Non-pigmented ciliary epithelial cell (primary cell): ENCODE measurements at places on chromosomes 6 and 20.
A peak's percentile ranks its signal among the peaks of the same experiment; 100 is the strongest.

DNA sequence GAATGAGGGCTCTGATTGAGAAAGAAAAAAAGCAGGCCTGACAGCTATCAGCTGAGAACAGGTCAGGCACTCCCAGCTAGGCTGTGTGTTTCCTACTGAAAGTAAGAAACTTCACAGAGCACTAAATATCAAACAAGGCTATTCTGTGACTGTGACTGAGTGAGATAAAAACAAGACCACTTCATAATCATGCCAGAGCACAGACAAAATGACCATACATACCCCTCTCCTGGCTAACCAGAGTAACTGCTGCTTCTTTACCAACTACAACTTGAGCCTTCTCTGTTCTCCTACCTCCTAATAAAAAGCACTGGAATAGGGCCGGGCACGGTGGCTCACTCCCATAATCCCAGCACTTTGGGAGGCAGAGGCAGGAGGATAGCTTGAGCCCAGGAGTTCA lies 6.8 kb upstream of the BTN1A1 start:
- no peak for DNase-seq

DNA sequence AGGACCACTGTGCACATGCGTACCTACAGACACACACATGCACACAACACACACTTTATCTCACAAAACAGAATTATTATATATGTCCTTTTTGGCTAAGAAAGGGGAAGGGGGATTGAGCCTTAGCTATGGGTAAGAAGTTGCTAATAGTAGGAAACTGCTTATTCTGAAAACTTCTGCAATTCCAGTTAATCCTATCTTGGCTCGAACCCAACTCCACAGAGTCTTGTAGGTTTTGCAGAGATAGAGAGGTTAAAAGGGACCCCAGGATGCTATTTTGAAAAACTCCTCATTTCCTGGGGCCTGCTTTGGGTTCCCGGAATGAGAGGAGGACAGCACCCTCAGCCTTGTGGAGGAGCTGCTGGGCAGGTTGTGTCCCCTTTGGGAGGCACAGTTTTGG lies 233.8 kb downstream of the CLIC5 start:
- no peak for DNase-seq

DNA sequence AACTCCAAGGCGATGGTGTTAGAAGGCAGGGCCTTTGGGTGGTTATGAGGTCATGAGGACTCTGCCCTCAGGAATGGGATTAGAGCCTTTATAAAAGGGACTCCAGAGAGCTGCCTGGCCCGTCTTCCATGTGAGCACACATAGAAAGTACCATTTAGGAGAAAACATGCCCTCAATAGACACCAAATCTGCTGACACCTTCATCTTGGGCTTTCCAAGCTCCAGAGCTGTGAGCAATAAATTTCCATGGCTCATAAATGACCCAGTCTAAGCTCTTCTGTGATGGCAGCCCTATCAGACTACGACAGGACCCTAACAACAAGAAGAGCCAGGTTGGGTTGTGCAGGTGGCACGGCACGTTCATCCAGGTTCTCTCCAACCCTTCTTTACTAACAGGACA lies 189.5 kb downstream of the CDH4 start:
- no peak for DNase-seq

GRCh38 chr6:166259296-166259977 lies 48.8 kb downstream of the PRR18 start:
- DNase-seq, result no peak

- DNase-seq, result no peak
Measured at GRCh38 chr20:40422656-40423055, 266.4 kb downstream of the MAFB start.

- no peak for DNase-seq
Measured at GRCh38 chr6:112983713-112984261, 636.7 kb downstream of the RFPL4B start.

GRCh38 chr6:150894191-150894744 lies 28.8 kb downstream of the MTHFD1L start:
- no peak for DNase-seq

DNA sequence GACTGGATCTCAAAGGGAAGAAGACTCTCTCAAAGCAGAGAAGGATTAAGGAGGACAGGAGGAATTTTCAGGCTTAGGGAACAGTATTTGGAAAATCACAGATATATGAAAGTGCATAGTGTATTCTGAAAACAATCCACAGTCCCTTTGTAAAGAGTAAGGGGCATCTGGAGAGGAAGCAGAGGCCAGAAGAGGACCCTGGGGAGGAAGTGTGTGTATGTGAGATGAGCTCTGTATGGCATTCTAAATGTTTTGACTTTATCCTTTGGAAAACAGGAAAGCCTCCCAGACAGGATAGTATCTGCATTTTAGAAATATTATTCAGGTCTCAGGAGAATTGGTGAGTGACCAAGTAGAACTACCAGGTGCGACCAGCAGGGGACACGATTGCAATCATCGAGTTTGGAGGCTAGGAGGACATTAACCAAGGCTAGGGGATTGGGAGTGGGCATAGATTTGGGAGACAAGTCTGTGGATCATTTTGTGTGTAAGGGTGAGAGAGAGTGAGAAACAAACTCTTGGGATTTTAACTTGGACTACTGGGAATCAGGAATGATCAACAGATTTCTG lies 38.3 kb upstream of the FAM184A start:
- DNase-seq, result no peak

DNA sequence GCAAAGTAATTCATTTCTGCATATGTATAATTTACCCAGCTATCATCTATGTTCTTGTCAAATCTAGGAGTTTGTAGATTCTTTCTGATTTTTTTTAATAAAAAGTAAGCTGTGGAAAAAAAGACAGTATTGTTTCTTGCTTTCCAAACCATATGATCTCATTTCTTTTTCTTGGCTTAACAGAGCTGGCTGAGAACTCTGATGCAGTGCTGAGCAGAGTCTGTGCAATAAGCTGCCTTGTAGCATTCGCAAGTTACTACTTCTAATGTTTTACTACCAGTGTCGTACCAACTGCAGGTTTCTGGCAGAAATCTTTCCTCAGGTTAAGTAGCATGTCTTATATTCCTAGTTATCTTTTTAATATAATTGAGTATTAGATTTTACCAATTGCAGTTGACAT lies 15.6 kb downstream of the RRBP1 start:
- no peak for DNase-seq

GRCh38 chr6:118317581-118318563 lies 230.2 kb upstream of the PLN start:
- DNase-seq, result no peak

- DNase-seq, result no peak
Measured at GRCh38 chr6:30749554-30750378, 5.4 kb upstream of the IER3 start.

GRCh38 chr6:62298745-62299392 lies 12.8 kb upstream of the KHDRBS2 start:
- DNase-seq, result no peak

DNA sequence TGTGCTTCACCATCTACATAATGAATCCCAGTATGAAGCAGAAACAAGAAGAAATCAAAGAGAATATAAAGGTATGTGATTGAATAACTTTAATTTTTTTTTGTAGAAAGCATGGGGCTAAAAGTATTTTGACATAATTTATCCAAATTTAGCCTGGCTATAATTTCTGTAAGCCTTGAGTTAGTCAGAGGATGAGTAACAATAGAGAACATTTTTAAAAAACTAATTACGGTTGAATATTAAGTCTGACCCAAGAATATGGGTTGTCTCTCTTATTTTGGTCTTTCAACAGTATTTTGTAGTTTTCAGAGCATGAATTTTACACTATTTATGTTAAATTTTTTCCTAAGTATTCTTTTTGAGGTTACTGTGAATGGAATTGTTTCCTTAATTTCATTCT lies 2.5 kb downstream of the GMNN start:
- DNase-seq, result no peak

GRCh38 chr20:39823224-39823623 lies 861.1 kb downstream of the DHX35 start:
- DNase-seq, result peak; percentile 78

- DNase-seq, result peak; percentile 11
Measured at GRCh38 chr6:110731196-110731595, 84.1 kb downstream of the CDK19 start.

GRCh38 chr20:53941680-53942471 lies 128.5 kb downstream of the BCAS1 start:
- no peak for DNase-seq

DNA sequence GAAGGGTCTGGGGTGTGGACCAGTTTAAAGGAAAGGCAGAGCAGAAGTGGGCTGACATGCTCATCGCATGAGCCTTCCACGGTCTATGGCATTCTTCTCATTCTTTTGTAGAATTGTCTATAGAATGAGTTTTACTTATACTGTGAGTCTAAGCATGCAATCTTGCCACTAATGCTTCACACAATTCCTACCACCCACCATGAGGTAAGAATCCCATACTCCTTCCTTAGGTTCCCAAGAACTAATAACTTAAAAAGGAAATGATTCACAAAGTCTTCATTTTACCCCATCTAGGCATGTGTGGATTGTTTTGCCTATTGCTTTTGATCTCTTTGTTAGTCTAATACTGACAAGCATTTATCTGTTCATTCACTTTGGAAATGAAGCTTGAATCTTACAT lies 195.2 kb downstream of the LY86 start:
- DNase-seq, result no peak

DNA sequence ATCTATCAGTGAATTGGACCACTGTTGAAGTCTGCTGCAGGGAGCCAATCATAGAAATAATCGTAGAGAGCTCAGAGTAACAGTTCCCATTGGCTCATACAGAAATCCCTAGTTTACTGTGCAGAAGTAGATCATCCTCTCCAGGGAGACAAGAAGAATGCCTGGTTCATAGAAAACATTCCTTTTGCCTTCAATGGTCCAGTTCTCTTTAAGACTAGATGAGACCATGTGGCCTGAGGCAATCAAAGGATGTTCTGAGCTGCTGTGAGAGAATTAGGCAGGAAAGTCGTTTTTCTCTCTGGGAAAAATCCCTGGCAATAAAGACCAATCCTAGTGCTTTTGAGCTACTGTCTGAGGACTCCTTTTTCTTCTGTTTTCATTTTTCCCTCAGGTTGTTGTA lies 208.4 kb downstream of the CENPW start:
- no peak for DNase-seq

DNA sequence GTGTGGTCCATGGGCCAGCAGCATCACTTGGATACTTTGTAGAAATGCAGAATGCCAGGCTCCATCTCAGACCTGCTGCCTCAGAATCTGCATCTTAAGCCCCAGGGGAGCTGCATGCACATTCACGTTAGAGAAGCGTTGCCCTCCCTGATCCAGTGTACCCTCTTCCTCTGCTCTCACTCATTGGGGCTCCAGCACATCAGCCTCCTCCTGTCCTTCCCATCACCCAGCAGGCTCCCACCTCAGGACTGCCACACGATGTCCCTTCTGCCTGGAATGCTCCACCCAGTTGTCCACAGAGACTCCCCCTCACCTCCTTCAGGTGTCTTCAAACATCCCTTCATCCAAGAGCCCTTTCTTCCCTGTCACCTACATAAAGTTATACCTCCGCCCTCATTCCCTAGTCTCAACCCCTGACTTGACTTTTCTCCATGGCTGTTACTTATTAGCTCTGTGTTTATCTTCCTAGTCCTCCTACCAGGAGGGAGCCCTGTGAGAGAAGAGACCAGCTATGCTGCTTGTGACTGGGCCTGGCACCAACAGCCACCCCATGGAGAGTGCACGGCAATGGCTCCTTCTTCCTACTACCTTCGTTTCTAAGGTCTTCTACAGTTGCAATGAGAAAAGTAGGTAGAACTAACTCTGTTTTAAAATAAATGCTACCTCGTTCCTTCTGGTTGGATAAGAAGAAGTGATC lies 3.3 kb upstream of the ACSS1 start:
- no peak for DNase-seq

DNA sequence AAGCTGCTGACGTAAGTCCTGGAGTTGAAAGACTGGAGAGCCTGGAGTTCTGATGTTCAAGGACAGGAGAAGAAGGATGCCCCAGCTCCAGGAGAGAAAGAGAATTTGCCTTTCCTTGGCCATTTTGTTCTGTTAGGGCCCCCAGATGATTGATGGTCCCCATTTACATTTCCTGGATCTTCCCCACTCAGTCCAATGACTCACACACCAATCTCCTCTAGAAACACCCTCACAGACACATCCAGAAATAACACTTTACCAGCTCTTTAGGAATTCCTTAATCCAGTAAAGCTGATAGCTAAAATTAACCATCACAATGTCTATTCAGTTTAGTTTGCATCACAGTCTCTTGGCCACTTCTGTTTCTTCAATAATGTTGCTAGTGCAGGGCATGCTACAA lies 260.2 kb upstream of the IRAK1BP1 start:
- DNase-seq, result no peak

DNA sequence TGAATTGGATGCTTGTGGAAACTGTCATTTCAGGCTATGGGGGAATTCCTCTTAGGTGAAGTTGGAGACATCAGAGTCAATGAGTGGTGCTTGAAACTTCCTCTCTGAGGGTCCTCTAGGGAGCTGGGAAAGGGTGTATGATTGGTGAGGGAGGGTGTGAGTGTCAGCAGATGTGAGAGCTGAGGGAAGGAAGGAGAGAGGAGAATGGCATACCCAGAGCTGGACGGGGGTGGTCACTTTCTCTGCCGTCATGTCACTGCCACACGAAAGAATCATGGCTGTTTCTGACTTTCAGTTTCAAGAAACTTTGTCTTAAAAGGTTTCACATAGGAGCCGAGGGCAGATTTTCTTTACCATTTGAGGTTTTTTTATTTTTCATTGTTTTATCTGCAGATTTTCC lies 50.3 kb downstream of the DEK start:
- no peak for DNase-seq

GRCh38 chr20:41339957-41340326 lies 679 bp upstream of the LPIN3 start:
- DNase-seq, result no peak

- DNase-seq, result no peak
Measured at GRCh38 chr6:22433745-22434144, 135.6 kb upstream of the HDGFL1 start.

GRCh38 chr6:90008908-90009501 lies 114.7 kb downstream of the GJA10 start:
- DNase-seq, result peak; percentile 56

- no peak for DNase-seq
Measured at GRCh38 chr6:150099953-150100352, 31.0 kb upstream of the ULBP3 start.

DNA sequence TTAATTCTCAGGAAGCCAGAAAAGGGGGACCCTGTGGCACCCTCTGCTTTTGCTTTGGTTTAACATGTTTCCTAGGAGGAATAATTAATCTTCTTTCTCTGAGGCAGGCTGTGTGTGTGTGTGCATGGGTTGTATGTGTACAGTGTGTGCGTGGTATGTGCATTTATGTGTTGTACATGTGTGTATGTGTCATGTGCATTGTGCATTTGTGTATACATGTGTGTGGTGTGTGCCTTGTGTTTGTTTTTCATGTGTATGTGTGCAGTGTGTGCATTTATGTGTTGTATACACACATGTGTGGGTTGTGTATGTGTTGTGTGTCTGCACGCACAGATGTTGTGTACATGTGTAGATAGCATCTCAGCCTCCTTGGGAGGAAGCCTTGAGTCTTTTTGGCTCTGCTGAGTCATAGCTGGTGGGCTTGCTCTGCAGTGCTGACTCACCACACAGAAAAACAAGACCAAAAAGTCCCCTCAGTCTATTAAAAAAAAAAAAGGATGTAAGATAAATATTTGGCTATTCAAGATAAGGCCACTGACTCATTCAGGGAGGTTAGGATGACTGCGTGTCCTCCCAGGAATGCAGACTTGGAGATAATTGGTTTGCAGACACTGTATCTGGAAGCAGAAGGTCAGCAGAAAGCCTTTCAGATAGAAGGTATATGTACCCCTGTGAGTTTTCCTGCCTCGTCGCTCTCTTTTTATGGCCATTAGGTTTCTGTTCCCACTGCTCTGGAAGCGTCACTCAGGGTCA lies 58.6 kb downstream of the SYNJ2 start:
- peak; percentile 99 for DNase-seq

GRCh38 chr6:152356662-152357061 lies 280.5 kb downstream of the SYNE1 start:
- no peak for DNase-seq

- no peak for DNase-seq
Measured at GRCh38 chr6:117512987-117513573, 30.6 kb downstream of the DCBLD1 start.
